Hematopoietic multipotent progenitor cell treated with erythropoietin and hydrocortisone succinate and interleukin-3 and kit ligand, for 8 days (in vitro differentiated cells): ENCODE measurements at places on chromosomes 7 and 10.
A peak's percentile ranks its signal among the peaks of the same experiment; 100 is the strongest.

GRCh38 chr10:88291289-88292184 is 291.6 kb downstream of the RNLS start:
- no peak for DNase-seq

DNA sequence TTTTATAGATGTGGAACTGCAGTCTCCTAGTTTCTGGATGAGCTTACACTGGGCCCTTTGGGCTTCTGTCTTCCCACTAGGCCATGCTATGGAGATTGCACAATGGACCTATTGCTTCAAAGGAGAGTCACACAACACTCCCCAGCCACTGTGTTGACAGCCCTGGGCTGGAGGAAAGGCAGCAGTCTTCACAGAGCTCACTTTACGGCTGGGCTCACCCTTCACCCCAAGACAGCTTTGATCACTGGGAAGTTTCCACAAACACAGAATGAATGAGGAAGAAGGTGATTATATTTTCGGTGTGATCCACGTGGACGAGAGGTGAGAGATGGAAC is 92.7 kb upstream of the GDF10 start:
- no peak for DNase-seq

GRCh38 chr10:96978621-96979154 is 146.6 kb downstream of the LCOR start:
- no peak for DNase-seq

DNA sequence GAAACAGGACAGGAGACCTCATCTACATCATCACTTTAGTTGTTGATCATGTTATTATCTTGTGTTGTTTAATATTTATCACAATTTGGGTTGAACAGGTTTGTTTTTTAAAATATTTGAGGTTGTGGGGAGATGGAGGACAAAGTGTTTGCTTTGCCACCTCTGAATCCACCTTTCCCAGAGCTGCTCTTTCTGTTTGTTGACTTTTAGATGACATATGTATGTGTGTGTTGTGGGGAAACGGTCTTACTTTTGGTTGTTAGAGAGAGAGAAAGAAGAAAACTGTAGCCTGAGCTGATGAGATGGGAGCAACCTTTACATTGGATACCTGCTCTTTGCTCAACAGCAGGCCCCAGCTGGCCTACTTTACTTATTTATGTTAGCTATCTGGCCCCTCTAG is 19.0 kb upstream of the SLC16A12 start:
- no peak for DNase-seq

GRCh38 chr7:79244482-79244881 is 209.0 kb downstream of the MAGI2 start:
- no peak for DNase-seq

GRCh38 chr7:15113752-15114151 is 211.2 kb upstream of the DGKB start:
- no peak for DNase-seq

- DNase-seq, result no peak
Measured at GRCh38 chr7:67732898-67733297, 736.3 kb downstream of the TYW1 start.

DNA sequence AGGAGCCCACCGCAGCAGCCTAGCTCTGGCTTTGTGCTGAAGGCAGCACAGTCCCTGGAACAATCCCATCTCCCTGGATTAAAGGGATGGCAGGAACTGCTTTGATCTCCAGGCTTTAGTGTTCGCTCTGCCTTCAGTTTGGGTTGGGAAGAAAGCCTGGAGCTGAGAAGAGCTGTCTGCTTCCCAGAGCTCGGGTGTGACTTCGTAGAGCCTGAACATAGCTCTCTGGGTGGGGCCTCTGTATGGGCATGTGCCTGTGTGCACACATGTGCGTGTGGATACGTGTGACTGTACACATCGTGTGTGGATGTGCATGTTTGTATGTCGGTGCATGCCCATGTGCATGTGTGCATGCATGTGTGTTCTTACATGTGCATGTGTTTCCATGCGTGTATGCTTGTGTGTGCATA is 8.7 kb downstream of the ADCY1 start:
- no peak for DNase-seq

DNA sequence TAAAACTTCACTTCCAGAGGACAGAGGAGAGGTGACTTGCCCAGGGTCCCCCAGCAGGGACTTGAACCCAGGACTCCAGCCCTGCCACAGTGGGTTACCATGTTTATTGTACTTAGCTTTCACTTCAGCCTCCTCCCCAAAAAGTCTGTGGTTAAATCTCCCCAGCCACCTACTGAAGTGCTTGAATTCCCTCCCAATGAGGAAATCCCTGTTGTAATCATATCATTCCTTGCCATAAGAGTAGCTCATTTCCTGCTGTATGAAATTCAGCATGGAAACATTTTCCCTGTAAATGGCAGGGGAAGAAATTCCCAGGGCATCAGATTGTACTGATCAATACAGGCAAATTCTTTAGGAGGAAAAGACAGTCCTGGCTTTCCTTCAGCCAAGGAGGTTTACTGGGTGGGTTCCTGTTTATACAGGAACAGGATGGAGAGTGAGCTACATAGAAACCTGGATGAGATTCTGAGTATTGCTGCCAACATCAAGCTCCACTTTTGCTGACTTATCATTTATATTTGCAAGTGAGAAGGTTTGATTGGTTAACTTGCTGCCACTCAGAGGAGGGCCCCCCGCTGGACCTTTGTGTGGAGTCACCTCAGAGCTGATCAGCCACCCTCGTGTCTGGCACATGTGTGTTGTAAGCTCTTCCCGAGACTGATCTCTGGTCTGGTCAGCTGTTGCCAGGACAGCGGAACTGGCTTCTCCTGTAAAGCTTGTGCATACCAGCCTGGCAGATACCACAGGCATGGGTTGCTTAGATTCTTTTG is 16.4 kb upstream of the PDZD8 start:
- DNase-seq, result no peak

- peak; percentile 72 for DNase-seq
Measured at GRCh38 chr7:113710310-113711096, 208.3 kb downstream of the PPP1R3A start.

GRCh38 chr7:149725916-149726315 is 47.5 kb downstream of the ZNF467 start:
- DNase-seq, result no peak

GRCh38 chr10:58137813-58138212 is 129.9 kb downstream of the IPMK start:
- no peak for DNase-seq

DNA sequence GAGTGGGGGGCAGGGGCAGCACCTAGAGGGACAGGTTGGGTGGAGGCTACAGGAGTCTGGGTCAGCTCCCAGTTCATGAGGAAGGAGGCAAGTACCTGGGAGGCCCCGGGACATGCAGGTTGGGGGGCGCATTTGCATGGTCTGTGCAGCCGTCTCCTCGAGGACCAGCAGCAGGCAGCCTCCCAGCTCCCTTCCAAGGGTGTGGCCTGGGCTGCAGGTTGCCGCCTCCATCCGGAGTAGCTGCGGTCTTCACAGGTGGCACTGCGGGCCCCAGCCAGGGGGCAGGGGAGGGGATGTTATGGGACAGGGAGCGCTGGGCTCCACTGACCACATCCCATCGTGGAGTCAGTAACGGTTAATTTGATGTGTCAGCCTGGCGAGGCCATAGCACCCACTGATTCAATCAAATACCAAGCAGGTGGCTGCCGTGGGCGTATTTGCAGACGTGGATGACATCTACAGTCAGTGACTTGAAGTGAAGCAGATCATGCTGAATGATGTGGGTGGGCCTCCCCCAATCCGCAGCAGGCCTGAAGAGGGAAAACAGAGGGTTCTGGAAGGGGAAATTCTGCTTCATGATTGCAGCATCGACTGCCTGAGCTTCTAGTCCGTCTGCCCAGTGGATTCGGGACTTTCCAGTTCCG is 81.6 kb downstream of the PRKAG2 start:
- DNase-seq, result no peak

DNA sequence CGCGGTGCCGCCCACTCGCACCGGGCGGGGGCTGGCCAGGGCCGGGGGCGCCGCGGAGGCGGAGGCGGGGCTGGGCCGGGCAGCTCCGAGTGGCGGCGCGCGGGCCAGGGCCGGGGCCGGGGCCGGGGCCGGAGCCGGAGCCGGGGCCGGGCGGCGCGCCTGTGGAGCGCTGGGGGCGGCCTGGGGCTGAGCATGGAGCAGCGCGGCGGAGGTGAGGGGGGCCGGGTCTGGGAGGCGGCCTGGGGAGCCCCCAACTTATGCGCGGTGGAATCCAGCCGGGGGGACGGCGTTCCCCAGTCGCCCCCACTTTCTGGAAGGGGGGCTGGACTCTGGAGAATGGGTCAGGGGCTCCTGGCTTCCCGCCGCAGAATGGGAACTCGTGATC is at the start of gene LZTS2:
Gene LZTS2 (plus strand): TSS at position 67 of the 385 bp plus-strand sequence. CDS start 2,731 bp downstream, outside the sequence.
- no peak for DNase-seq

GRCh38 chr10:100289641-100290040 is 3.2 kb upstream of the BLOC1S2 start:
- peak; percentile 79 for DNase-seq

- peak; percentile 50 for DNase-seq
Measured at GRCh38 chr10:35089611-35090161, 455 bp downstream of the CUL2 start.

- no peak for DNase-seq
Measured at GRCh38 chr7:116242759-116243158, 32.4 kb downstream of the TES start.

DNA sequence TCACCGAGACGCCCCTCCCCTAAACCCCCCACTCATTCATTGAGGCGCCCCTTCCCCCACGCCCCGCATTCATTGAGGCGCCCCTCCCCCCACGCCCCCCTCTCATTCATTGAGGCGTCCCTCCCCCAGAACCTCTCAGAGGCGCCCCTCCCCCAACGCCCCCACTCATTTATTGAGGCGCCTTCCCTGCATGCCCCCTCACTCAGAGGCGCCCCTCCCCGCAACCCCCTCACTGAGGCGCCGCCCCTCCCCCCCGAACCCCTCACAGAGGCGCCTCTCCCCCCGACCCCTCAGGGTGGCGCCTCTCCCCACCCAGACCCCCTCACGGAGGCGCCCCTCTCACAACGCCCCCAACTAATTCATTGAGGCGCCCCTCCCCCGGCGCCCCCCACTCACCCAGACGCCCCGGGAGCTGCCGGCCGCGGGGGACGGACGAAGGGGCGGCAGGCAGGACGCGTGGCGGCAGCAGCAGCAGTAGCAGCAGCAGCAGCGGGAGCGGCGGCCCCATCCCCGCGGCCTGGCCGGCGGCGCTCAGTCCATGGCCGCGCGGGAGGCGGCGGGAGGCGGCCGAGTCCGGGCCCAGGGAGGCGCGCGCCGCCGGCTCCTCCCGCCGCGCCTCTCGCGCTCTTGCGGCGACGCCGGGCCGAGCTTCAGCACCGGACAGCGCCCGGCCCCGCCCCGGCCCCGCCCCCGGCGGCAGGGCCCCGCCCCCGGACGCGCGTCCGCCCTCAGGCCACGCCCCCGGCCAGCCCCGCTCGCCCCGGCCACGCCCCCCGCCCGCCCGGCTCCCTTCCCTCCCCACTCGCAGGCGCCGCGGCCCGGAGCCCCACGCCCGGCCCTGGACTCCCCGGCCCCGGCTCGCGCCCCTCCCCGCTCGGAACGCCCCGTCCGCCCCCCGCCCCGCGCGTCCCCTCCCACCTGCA is at the start of gene PTPRN2:
Gene PTPRN2 (minus strand): TSS at position 662 of the 923 bp plus-strand sequence.
- DNase-seq, result peak; percentile 55

- no peak for DNase-seq
Measured at GRCh38 chr7:113084496-113085172, 2.0 kb downstream of the GPR85 start.

GRCh38 chr10:82529062-82529461 is 654.1 kb downstream of the NRG3 start:
- no peak for DNase-seq

DNA sequence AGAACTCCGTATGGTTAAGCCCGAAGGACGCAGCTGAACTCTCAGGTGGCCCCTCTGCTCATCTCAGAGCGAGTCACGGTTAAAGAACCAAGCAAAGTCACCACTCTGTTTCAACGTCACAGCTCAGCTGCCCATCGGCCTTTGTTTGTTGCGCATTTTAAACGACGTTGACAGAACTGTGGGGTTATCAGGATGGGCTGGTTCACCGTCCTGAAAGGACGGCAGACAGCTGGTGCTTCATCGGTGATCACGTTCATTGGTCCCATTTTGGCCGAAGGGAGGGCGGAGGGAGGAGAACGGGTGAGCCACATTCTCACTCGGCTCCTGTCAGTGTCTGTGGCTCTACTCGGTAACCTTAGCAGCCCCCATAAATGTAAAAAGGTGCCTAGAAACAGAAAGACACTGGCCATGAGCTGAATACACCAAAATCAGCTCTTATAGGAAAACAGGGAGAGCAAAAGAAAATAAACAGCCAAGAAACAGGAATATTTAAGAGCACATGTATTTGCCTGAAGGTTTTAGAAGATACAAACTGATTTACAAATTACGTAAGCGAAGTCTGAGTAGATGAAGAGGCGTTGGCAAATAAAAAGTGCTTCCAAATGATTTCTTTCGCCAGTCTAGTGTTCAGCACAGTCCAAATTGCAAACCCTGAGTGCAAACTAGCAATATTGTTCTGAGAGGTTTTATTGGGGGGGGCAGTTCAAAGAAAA is 8.4 kb downstream of the PRKAG2 start:
- DNase-seq, result no peak

DNA sequence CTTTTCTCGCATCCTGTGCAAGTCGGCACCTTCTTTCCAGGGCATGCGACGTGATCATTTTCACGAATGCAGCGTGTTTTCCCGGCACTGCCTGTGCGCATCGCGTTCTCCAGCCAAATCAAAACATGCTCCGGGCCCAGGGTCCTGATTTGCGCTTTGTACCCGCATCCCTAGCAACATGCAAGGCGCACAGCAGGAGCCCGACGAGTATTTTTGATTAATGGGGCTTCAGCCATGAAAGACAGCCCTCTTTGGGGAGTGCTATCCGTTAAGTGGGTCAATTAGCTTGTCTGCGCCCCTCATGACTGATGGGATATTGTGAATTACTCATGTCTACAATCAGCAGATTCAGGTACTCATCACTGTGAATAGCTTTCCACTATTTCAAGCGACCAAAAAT is 243.3 kb upstream of the RNF32 start:
- no peak for DNase-seq

DNA sequence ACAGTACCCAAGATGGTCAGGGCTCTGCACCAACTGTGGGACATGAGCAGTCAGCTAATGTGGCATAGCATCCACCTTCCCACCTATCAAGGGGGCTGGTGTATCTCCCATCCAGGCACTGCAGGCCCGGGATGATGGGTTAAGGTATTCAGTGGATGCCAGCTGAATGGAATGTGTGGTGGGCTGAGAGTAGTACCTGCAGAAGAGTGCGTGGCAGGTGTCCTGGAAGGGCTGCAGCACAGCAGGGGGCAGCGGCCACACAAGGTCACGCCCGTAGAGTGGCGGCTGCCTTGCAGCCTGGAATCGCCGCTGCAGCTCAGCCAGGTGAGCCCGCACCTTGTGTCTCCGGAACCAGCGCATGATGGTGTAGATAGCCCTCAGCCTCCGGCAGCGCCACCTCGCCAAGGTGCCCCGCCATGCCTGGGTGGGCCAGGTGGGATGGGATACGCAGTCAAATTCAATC is 13.3 kb downstream of the MYO1G start:
- DNase-seq, result no peak

- DNase-seq, result no peak
Measured at GRCh38 chr7:135743907-135744731, 4.5 kb downstream of the FAM180A start.
